Caco-2 (cell line): ENCODE measurements at places on chromosomes 1 and 21.

DNA sequence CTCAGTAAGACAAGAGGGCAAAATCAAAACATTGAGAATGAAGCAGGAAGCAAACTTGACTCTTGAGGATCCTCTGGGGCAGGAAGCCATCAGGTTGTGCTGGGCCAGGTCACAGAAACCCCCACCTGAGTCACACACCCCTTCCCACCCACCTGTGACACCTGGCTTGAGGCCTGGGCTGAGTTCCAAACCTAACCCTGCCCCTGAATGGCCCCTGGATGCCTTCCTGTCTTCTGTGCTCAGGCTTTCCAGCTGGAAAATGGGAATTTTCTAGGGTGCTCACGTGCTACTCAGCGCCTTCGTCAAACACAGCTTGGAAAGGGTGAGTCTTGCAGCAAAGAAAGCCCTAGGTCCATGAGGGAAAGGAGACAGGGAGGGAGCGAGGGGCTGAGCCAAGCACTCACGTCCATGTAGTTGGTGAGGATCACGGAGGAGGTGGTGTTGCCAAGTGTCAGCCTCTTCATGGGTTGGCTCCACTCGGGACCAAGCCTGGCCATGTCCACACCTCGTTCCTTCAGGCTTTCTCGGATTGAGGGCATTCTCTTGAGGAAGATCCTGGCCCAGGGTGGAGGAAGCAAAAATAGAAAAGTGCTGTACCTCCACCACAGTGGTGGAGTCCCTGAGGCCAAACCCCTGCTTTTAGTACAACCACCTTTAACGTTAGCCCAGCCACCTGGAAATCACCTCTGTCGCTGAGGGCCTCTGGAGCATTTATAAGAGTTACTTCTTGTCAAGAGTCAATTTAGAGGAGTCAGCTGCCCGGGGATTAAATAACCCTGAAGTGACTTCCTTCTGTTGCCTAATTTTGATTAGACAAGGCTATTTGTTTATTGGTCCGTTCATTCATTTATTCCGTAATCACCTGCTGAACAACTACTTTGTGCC is 4.3 kb downstream of the REN start:
- DNase-seq, result no peak

DNA sequence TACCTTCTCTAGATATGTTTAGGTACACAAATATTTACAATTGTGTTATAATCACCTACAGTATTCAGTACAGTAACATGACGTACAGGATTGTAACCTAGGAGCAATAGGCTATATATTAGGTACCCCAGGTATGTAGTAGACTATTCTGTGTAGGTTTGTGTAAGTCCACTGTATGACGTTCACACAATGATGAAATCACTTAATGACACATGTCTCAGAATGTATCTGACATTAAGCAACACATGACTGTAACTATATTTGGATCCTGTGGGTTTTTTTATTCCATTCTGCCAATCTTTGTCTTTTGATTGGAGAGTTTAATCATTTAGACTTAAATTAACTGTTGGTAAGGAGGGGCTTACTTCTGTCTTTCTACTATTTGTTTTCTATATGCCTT is 52.1 kb downstream of the STYXL2 start:
- no peak for DNase-seq

DNA sequence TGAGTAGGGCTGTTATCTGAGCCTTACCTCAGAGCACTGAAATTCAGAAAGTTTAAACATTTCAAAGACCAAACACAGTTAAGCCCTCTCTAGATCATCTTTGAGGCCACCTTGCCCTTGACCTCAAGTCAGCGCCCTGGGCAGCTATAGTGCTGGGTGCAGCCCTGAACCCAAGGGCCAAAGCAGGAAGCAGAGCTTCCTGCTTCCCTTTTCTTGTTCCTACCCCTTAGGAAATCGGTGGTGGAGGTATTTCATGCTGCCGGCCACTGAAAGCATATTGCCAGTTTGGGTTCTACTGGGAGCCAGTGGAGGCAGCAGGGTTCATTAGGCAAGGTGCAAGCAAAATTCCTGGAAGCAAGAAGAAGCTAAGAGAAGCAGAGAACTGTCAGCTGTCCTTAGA is 26.1 kb downstream of the CD244 start:
- no peak for DNase-seq

GRCh38 chr1:179091691-179092165 is 9.9 kb downstream of the TOR3A start:
- no peak for DNase-seq

GRCh38 chr1:235339746-235340145 is 11.4 kb downstream of the GGPS1 start:
- DNase-seq, result no peak

DNA sequence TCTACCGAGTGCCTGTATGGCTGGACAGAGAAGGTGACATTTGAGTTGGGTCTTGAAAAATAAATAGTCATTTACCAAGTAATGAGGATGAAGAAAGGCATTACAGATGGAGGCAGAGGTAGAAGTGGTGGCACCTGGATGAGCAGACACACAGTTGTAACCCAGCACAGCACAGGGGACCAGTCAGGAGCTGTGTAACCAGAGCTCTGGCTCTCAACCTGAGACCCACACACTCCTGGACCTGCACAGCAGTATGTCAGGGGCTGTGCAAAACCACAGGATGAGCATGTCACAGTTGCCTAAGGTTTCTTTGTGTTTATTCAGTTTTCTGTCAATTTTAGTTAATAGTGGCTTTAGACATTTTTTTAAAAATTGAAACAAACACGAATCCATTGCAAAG is 11.3 kb upstream of the MCOLN3 start:
- no peak for DNase-seq

GRCh38 chr1:180536821-180537372 is 21.9 kb upstream of the OVAAL start:
- DNase-seq, result no peak

DNA sequence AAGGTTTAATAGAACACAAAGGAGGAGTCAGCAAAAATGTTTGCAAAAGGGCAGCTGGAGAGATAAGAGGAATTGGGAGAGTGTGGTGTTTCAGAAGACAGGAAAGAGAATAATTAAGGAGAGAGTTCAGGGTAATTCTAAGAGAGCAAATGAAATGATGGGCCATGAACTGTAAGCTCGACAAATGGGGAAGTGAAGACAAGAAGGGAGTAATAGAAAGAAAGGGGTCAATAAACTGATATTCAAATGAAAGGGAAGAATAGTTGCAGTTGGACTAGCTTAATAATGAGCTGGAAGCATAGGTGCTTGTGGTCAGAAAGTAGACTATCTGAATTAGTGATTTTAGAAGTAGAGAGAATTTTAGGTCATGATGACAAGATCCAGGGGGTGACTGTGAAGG is 15.6 kb upstream of the RNF220 start:
- DNase-seq, result no peak

DNA sequence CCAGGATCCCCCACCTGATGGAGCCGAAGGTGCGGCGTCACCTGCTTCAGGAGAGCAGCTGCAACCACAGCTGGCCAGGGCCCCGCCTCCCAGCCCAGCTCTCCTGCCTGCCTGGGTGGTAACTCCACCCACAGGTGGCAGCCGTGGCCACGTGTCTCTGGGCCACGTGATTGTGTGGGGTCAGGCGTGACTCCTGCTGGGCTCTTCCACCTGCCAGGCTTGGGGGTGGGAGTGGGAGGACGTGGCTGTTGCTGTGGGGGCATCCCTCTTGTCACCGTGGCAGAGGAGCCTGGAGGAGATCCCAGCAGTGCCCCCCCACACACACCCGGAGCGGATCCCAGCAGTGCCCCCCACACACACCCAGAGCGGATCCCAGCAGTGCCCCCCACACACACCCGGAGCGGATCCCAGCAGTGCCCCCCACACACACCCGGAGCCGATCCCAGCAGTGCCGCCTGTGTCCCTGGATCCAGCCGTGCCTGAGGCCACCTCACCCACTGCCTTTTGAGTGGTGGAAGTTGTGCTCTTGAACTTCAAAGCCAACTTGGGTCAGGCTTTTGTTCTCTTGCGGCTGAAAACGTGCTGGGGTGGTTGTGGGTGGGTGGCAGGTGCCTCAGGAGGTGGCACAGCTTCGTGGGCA is 32.2 kb downstream of the POFUT2 start:
- peak; percentile 19 for DNase-seq

DNA sequence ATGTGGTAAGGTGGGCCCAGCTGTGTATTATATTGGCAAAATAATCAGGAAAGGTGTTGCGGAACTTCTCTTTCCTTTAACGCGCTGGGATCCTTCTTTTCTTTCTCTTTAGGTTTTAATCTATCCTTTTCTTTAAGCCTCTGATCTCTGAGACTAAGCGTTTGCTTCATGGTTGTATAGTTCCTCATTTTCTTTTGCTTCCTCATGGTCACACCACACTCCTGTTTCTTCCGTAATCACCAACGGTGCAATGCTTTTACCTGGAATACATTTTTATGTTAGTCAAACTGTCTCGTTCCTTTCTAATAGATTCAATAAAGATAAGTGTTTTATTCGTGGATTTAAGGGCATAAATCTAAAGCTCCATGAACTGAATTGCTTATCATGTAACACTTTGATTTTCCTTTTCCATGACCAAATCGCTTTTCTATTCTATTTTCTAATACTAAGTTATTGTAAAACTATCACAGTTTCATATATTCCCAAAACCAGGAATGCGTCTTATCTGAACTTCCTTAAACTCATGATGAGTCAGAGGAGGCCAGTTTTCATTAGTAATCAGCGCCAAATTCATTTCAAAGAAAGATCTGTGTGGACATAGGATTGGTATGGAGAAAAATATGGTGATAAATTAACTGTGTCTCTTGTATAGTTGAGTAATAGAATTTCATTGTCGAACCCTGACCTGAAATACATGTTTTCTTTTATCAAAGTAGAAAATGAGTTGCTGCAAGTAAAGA is 12.2 kb downstream of the SDCCAG8 start:
- DNase-seq, result no peak

- DNase-seq, result no peak
Measured at GRCh38 chr1:203424861-203425662, 50.5 kb upstream of the PRELP start.

DNA sequence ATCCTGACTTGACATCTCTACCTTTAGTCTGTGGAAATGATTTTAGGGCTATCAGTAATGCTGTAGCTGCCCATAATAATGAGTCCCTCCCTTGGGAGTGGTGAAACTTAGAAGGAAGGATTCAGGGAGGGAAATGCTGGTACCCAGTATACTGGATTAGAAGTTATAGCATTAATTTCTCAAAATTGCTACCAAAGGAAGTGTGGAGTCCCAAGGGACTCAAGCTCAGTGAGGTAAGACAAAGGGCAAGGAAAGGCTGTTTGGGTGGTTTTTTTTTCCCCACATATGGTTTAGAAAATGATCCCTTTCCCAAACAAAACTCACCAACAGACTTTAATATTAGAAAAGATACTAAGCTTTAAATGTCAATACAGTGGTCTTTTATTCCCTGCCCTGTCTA is 99.9 kb downstream of the CD247 start:
- no peak for DNase-seq

GRCh38 chr1:25206201-25206600 is 26.1 kb downstream of the SYF2 start:
- DNase-seq, result no peak
